ENCODE measurements at places on chromosomes 11 and 22.

- no peak for DNase-seq
Observed at GRCh38 chr22:48102581-48102980, 1340.1 kb downstream of the TBC1D22A start.

GRCh38 chr11:57241353-57241972, 4.4 kb upstream of the APLNR start:
- DNase-seq: peak; percentile 42

DNA sequence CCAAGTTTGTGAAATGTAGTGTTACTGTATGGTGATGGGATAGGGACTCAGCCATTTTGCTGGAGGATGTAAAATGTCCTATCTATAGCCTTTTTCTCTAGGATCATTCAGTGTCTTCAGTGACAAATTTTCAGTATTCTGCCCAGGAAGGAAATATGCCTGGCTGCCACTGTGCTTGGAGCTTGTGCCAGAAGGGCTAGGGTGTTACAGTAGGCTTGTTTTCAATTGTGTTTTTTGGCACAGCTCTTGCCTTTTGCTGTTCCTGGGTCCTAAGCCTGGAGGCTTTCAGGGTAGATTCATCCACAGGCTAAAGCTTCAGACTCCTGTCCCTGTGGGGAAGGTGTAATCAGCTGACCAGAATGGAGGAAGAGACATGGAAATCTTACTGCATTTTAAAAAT, 22.0 kb upstream of the PHOX2A start:
- DNase-seq: no peak

DNA sequence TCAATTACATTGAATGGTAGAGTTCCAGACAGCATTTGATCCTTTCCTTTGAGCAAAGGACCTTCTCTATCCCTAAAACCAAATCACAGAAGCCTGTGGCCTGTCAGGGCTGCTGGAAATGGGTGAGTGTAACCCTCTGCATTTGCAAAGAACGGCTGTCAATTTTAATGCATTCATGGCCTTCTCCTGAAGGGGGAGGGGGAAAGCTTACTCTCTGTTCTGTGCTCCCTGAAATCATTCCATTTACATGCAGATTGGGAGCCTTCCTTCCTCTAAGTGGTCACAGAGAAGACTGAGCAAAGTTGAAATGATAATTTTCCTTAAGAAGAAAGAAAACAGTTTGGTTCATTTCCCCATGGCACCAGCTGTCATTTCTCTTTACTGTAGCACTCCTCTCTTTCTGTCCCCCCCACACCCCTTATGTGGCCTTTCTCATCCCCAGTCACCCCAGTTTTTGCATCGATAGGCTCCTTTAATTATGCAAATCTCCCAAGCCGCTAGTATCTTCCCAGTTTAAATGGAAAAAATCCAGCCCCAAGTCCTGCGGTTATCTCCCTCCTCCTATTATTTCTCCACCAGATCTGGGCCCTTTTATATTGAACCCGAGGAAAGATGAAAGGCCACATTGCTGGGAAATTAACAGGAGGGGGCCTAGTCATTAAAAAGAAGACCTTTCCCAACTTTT, 109.4 kb upstream of the KIRREL3 start:
- no peak for DNase-seq

- no peak for DNase-seq
Observed at GRCh38 chr11:17478070-17478469, 1.4 kb upstream of the ABCC8 start.

GRCh38 chr22:46102752-46103151, 47.6 kb upstream of the PPARA start:
- DNase-seq: no peak

GRCh38 chr11:8527939-8528338, 66.1 kb downstream of the STK33 start:
- DNase-seq: no peak

GRCh38 chr22:25833676-25834075, 91.7 kb downstream of the MYO18B start:
- no peak for DNase-seq

GRCh38 chr11:120013325-120014250, 124.3 kb downstream of the TRIM29 start:
- peak; percentile 8 for DNase-seq

- DNase-seq: no peak
Observed at GRCh38 chr11:124745270-124745834, 5.6 kb downstream of the NRGN start.

DNA sequence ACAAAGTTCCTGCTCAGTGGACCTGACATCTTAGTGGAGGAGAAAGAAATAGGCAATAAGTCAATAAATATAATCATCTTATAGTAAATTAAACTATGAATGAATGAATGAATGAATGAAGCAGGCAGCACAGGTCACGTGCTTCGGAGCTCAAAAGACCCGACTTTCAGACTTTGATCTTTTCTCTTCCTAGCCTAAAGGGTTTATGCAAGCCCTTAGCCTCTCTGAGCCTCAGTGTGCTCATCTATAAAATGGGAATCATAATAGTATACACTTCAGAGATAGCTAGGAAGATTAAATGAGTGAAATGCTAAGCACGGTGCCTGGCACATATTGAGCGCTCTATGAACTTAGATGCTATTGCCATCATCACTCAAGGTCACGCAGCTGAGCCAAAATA, 7.5 kb downstream of the PVALB start:
- DNase-seq: no peak

DNA sequence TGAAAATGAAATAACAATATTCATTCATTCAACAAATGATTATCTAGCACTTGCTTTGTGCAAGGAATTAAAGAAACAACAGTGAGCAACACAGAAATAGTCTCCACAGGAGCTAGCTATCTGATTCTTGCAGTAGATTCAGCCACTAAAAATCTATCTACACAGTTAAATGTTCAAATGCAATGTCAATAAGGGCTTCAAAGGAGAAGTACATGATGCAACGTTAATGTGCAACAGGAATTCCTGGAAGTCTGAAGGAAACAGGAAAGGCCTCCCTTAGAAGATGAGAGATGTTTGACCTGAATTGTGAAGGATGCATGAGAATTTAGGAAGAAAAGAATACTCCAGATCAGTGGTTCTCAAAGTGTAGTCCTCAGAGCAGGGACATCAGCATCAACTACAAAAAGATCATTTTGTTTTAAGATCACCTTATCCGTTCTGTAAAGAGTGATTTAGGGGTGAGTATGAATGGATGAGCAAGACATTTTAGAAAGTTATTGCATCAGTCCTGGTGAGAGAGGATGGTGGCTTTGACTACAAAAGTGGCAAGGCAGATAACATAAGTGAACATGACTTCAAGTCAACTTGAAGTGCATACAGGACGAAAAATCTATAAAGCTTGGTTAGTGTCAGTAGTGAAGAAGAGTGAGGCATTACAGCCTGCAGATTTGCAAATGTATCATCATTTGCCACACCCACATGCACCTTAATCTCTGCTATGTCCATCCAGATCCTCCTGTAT, 96.0 kb downstream of the ETS1 start:
- DNase-seq: no peak

DNA sequence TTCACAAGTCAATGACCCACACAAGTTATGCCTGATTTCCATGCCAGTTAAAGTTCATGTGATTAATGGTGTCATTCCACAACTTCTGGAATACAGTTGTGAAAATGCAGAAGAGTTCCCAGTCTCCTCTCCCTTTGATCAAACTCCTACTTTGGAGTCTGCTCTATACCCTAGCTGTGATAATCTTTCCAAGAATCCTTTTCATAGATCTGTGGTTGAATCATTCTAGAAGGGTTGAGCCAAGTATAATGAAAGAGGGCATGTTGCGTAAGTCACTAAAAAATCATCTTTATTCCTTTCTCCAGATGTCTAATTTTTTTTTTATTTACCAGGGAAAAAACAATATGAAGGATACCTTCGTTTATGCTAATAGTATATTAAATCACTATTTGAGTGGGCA, 89.7 kb upstream of the CARD18 start:
- DNase-seq: no peak

DNA sequence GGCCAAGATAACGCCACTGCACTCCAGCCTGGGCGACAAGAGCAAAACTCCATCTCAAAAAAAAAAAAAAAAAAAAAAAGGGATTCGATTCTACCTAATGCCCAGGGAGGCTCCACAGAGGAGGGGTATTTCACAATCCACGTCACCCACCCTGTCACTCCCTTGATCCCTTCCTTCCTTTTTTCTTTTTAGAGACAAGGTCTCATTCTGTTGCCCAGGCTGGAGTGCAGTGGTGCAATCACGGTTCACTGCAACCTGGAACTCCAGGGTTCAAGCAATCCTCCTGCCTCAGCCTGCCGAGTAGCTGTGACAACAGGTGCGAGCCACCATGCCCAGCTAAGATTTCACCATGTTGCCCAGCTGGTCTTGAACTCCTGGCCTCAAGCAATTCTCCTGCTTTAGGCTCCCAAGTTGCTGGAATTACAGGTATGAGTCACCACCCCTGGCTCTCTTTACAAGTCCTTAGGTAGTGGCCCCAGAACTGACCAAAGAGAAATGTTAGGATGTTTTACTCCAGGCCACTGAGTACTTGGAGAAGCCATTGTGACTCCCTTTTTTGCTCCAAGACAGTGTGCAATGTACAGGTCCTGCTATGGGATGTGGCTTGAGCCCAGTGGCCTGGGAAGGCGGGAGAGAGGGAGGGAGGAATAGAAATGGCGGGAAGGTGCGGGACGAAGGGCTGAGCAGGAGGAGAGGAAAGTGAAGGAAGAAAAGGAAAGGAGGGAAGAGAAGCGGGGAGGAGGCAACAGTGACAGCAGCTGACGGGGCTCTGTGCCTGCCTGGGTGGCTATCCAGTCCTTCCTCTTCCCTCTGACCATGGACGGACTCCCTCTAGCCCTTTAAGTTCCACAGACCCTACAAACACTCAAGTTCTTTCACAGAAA, 11.8 kb upstream of the FXYD2 start:
- DNase-seq: no peak
